ENCODE measurements at places on chromosomes 7 and 10. TPM values are rescaled to one million over a fixed set of nuclear protein-coding genes. Genes with fewer than 3 reads are reported as not detected.

- H3K27me3 ChIP-seq: peaks cover 47% of the 10 kb centered on the region
- no peaks in the 10 kb centered on the region for H3K4me1 ChIP-seq
- no peak overlapping the region for H3K27ac ChIP-seq
- no peak overlapping the region for H3K4me3 ChIP-seq
- H3K36me3 ChIP-seq: no peaks in the 10 kb centered on the region
Observed at GRCh38 chr7:35251606-35252310, 2.1 kb downstream of the TBX20 start.

Gene TEX36
- not detected for total RNA-seq

GRCh38 chr7:116806046-116806944 is 56.1 kb upstream of the CAPZA2 start:
- H3K36me3 ChIP-seq: no peaks in the 10 kb centered on the region
- H3K4me1 ChIP-seq: peaks cover 85% of the 10 kb centered on the region
- H3K27me3 ChIP-seq: peaks cover 1% of the 10 kb centered on the region

Gene MBL2
- not detected for total RNA-seq

DNA sequence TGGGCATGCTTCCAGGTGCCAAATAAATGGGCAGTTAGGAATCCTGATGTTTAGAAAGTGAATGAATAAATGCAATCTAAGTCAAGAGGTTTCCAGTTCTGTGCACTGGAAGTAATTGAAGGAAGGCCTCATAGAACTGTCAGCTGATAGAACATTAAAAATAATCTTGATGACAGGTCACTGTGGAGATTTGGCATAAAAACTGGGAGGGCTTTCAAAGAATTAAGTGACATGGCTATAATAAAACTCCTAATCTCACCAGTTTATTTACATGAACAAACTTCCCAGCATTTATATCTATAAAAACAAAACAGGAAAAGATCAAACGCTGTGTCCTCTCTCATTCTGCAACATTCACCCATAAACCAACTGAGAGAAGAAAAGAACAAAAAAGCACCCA is 170.5 kb downstream of the SLIT1 start:
- H3K4me3 ChIP-seq: no peak overlapping the region
- H3K27me3 ChIP-seq: peaks cover 22% of the 10 kb centered on the region
- H3K27ac ChIP-seq: no peak overlapping the region
- no peaks in the 10 kb centered on the region for H3K36me3 ChIP-seq
- no peak for DNase-seq
- 0 out of 2 replicates have a peak, but pooled peaks cover 7% of the 10 kb centered on the region for H3K4me1 ChIP-seq

- H3K4me1 ChIP-seq: peaks cover 7% of the 10 kb centered on the region
- H3K27me3 ChIP-seq: peaks cover 39% of the 10 kb centered on the region
Observed at GRCh38 chr10:47261556-47261955, 38.4 kb upstream of the GDF10 start.

- no peaks in the 10 kb centered on the region for H3K27me3 ChIP-seq
- no peak overlapping the region for H3K27ac ChIP-seq
- no peak overlapping the region for H3K4me3 ChIP-seq
- H3K36me3 ChIP-seq: no peaks in the 10 kb centered on the region
- no peak for DNase-seq
Observed at GRCh38 chr10:52918714-52919305, 146.2 kb upstream of the MBL2 start.

- no peaks in the 10 kb centered on the region for H3K4me1 ChIP-seq
- no peak for DNase-seq
- peaks cover 4% of the 10 kb centered on the region for H3K36me3 ChIP-seq
- no peaks in the 10 kb centered on the region for H3K27me3 ChIP-seq
- H3K27ac ChIP-seq: no peak overlapping the region
Observed at GRCh38 chr7:140841166-140841715, 83.5 kb downstream of the BRAF start.
